T-helper 1 cell treated with Interleukin-12 subunit alpha and Interleukin-12 subunit beta and Interleukin-4 antibody, amounts not matched to agents 30 ng/mL and 1 ng/mL, for 36 hours (primary cell): ENCODE measurements at places on chromosomes 7 and 10. TPM values are rescaled to one million over a fixed set of nuclear protein-coding genes. Genes with fewer than 3 reads are reported as not detected.

EXOSC1 gene
- 53.8 and 57.6 TPM in 2 replicates for total RNA-seq

SPDYE5 gene
- not detected in 2 replicates for total RNA-seq

VAX1 gene
- total RNA-seq, result not detected in 2 replicates

CHCHD3 gene
- 52.6 and 52.8 TPM in 2 replicates for total RNA-seq

ST8SIA6 gene
- 0.34 and 1.1 TPM in 2 replicates for total RNA-seq

ANXA8L1 gene
- 0.22 and 0.49 TPM in 2 replicates for total RNA-seq

SPDYE2 gene
- total RNA-seq, result 0.12 TPM in 1 of 2 replicates, not detected in the other

CCDC172 gene
- not detected in 2 replicates for total RNA-seq

FOXP2 gene
- total RNA-seq, result not detected in 2 replicates
